GM13977 (cell line): ENCODE measurements at places on chromosomes 7 and 10.
A peak's percentile ranks its signal among the peaks of the same experiment; 100 is the strongest.

GRCh38 chr10:51445588-51445987, 253.8 kb downstream of the CSTF2T start:
- DNase-seq = no peak

DNA sequence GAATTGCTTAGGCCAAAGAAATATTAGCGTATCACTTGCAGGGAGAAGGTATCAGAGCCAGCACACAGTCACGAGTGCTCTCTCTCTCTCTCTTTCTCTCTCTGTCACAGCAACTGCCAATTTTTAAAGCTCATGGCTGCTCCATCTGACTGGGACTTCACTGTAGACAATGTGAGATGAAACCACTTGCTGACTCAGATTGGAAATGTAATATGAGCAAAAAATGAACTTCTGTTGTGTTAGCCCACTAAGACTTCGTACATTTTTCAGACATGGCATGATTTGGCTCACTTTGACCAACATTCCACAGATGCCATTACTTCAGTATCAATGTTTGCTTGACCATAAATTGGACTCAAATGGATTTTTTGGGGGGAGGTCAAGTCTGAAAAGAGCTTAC, 68.1 kb downstream of the DGKB start:
- DNase-seq = no peak

- peak; percentile 39 for DNase-seq
These were observed 2.4 kb upstream of the NKX2-3 start for GRCh38 chr10:99530108-99531025.

GRCh38 chr7:100840470-100841100, 11.9 kb upstream of the SLC12A9 start:
- DNase-seq = no peak

DNA sequence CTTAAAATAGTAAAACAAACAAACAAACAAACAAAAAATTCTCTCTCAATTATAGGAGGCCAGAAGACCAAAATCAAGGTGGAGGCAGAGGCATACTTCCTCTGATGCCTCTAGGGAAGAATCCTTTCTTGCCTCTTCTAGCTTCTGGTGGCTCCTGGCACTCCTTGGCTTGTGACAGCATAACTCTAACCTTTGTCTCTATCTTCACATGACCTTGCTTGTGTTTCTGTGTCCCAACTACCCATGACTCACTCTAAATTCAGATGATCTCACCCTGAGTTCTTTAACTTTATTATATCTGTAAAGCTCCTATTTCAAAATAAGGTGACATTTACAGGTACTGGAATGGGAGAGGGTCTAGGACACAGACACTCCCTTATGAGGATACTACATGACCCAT, 88.3 kb upstream of the ANTXRL start:
- DNase-seq = no peak

GRCh38 chr10:72218726-72219125, 2.6 kb upstream of the ASCC1 start:
- DNase-seq = no peak

GRCh38 chr7:55230014-55230413, 135.1 kb upstream of the LANCL2 start:
- no peak for DNase-seq

DNA sequence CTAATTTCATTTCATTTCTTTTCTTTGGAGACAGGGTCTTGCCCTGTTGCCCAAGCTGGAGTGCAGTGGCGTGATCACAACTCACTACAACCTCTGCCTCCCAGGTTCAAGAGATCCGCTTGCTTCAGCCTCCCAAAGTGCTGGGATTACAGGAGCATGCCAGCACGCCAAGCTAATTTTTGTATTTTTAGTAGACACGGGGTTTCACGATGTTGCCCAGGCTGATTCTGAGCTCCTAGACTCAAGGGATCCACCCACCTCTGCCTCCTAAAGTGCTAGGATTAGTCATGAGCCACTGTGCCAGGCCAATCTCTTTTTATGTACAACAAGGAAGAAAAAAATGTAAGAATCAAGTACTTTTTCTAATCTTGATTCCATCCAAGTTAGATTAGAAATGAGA, 10.7 kb upstream of the KMT2E start:
- DNase-seq = no peak

DNA sequence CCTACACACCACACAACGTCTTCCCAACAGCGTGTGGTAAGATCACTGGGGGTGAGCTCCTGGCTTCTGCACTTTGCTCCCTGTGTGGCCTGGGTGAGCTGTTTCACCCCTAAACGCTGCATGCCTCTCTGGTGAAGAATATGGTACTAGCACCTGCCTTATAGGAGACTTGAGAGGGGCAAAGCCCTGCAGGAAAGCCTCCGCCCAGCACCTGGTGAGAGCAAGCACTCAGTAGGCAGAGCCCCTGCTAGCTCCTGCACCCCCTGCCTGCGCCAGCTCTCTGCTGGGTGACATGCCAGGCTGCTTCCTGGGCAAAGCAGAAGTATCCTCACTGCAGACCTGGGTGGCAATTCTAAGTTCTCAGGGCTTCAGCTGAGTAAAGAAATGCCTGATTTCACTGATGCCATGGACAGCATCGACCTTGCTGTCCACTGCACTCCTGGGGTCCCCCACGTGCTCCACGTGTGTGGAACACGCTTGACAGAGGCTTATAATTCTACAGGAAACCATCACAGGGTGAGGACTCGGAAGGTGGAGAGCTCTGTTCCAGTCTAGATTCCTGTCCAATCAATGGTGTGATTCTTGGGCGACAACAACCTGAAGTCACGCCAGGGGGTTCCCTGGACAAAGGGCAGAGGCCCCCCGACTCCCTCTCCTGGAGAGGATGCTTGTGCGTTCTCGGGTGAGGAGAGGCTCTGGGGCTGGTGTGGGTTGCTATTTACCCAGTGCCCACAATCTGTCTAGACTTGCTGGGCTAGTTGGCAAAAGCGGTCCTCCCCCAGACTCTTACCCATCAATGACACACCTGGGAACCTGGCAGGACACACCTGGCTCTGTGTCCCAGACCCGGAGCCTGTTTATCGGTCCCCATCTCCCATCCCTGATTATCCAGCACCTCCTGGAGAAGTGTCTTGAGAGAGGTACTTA, 5.0 kb upstream of the CALML5 start:
- no peak for DNase-seq

DNA sequence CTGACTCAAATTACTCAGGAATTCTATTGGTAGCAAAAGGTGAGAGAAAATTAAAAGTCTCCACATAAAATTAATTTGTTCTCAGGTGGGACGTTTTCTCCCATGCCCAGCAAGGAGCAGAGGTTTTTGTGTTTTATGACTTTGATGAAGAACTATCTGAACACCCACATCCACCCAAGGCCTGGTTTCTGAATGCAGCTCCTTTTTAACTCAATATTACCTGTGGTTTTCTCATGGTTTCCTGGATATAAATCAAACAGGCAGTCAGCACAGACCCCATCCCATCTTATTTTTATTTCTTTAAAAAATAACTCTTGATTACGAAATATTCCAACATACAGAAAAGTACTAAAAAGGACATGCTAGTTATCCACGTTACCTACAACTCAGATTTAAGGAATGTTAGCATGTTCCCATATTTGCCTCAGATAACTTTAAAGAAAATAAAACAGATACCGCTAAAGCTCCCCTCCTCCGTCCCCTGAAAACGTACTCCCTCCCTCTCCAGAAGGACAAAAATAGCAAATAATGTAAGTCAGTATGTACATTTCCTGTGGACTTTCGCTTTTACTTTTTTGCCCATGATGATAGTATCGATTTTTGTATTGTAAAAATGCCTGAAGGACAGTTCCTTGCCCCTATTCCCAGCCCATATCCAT, 43.4 kb downstream of the GLI3 start:
- no peak for DNase-seq

- no peak for DNase-seq
These were observed 132.0 kb upstream of the AKR1E2 start for GRCh38 chr10:4693967-4694366.

DNA sequence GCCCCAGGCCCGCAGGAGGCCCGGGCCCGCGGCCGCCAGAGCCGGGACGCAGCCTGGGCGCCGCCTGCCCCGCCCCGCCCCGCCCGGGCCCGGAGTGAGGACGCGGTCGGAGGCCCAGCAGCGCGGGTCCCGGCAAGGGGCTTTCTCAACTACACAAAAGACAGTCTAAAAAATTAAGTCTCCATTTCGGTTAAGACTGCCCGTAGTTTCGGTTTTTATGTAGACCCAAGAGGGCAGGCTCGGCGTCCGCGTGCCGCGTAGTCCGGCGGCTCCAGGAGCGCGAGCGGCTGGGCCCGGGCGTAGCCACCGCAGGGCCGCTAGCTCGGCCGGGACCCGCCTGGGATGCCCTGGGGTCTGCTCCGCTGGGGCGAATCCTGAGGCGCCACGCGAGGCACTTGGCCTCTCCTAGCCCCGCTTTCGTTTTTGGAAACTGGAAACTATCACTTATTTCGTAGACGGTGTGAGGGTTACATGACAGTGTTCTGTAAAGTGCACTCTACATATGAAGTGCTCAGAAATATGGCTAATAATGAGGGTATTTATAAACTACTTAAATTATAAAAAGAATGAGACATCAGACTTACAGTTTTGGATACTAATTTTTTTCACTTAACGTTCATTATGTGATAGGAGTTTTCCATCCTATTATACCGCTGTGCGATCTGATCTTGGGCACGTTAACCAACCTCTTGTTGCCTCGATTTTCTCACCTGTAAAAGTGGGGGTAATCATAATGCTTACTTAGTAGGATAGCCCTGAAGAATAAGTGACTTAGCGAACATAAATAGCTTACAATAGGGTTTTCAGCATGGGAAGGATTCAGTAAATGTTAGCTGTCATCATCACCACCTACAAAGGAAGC, 573 bp downstream of the BLVRA start:
- peak; percentile 73 for DNase-seq

- no peak for DNase-seq
These were observed 29.0 kb downstream of the PFKFB3 start for GRCh38 chr10:6231730-6232129.

- DNase-seq = peak; percentile 79
These were observed 20.6 kb downstream of the DNAJB6 start for GRCh38 chr7:157357129-157358040.

DNA sequence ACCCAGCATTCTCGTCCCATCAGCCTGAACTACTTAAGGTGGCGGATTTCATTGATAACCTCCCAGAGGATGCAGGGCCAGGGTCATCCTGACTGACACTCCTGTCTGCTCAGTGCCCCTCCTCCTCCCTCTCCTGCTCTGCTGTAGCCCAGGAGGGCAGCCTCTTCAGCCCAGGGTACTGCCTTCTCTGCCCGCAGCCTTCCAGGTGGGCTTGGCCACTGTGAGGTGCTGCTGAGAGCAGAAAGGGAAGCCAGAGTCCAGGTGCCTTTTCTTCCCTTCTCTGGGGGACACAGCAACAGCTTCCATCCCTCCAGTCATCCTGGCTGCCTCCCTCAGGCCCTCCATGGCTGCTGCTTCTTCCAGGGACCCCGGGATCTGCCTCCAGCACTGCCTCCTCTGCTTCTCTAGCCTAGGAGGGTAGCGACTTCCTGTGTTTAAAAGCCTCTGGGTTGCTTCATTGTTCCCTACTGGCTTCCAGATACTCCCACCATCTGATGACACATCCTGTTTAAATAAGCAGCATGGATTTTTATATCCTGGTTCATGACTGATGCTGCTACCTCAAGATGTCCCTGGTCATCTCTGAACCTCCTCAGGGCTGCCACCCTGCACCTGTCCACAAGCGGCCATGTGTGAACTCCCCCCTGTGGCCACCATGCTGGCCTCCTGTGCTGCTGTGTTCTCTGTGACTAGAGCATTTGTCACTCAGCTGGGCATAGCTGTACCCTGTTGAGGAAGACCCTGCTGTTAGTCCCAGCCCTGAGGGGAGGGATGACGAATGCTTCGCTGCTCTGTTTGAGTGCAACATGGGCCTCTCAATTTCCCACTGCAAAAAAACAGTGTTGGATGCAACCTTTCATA, 55.8 kb downstream of the AKR1C4 start:
- no peak for DNase-seq

GRCh38 chr7:141844256-141844655, 3.0 kb upstream of the PRSS37 start:
- no peak for DNase-seq

DNA sequence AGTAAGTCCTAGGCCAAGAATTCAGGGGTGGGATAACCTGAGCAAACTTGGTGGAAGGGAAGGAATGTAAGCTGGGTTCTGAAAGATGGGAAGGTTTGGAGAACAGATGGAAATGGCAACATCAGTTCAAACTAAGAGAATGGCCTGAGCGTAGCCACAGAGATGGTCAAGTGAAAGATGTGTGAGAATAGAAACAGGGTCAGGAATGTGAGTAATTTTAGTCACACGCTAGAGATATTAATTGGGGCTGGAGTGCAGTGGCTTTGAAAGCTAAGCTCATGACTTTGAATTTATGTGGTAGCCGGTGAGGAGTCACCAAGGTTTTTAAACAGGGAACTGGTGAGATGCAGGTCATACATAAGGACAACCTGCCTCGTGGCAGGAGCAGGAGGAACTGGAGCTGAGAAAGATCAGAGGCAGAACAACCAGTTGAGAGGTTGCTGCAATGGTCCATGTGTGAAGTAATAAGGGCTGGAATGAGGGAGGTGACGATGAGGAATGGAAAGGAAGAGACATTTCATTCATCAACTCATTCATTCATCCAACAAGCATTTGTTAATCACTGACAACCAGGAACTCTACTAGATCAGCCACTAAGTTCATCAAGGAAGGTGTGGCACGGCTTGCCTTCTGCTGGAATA, 12.9 kb upstream of the SORBS1 start:
- DNase-seq = no peak

GRCh38 chr10:93471110-93471651, 11.0 kb downstream of the MYOF start:
- no peak for DNase-seq

- no peak for DNase-seq
These were observed 130.0 kb upstream of the BTBD16 start for GRCh38 chr10:122140941-122141623.

- no peak for DNase-seq
These were observed 683.9 kb downstream of the CCSER2 start for GRCh38 chr10:85012305-85012704.

GRCh38 chr7:135236727-135237126, 3.1 kb downstream of the STRA8 start:
- DNase-seq = peak; percentile 67

GRCh38 chr7:12731214-12731656, 43.8 kb downstream of the ARL4A start:
- no peak for DNase-seq

DNA sequence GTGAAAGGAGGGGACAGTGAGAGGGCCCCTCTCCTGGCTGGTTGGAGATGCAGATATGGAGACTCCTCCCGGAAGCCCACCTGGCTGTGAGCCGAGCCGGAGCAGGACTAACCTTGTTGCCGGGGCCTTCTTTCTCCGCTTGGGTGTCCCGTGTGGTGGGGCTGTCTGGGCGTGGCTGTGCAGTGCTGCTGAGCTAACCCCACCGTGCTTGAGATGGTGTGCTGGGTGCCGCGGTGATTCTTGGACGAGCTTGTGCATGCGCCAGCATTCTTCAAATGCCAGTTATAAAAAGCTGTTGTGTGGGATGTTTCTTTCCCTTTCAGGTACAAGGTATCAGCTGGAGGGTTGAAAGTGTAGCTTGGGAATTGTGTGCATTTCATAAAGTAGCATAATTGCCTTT, 48.8 kb downstream of the DAGLB start:
- DNase-seq = no peak

DNA sequence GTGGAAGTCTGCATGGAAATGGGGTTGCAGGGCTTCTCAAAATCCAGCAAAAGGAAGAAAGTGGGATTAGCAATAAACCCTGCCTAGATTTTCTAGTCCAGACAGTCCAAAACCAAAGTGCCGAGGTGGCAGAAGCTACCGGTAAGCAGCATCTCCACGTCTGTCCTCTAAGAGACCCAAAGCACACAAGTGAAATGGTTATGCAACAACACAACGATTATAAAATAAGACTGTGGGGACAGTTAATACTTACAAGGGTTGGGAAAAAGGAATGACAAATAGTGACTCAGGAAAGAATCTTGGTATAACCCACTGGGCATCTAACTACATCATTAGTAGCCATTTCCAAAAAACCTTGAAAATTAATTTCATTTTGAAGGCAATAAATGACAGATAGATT, 24.7 kb downstream of the CREB3L2 start:
- DNase-seq = no peak
